ENCODE measurements at places on chromosomes 11 and 22. TPM values are rescaled to one million over a fixed set of nuclear protein-coding genes. Genes with fewer than 3 reads are reported as not detected.

DNA sequence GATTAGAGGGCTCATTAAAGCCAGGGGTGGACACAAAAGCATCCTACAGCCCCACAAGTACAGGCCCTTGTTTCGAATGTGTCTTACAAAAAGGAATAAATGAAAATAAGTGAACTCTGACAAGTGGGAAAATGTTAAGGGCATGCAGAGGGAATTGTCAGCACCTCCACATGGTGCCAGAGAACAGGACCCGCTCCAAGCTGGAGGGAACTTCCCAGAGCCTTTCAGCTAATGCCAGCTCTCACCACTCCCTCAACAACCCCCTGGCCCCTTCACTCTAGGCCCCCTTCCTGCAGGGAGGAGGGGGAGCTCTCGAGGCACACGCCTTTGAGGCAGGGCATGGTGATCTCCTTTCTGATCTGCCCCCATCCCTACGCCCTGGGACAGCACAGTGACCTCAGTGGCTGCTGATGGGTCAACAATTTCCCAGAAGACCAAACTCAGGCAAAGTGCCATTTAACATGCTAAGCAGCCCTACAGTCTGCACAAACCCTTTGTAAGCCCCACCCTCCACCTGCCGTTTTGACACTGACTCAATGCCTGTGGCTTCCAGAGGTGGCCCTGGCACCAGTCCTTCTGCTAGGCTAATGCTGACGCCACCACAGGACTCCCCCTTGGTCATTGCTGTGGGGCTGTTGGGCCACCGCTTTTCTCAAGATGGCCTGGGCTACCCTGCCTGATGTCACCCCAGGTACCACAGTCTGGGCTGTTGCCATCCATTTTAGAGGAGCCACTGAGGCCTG, 12.5 kb upstream of the CHST1 start:
- no peak for DNase-seq

GRCh38 chr22:47371263-47372090, 609.0 kb downstream of the TBC1D22A start:
- DNase-seq = peak; percentile 34

- DNase-seq = no peak
Observed at GRCh38 chr11:6681949-6682348, 1.2 kb downstream of the MRPL17 start.

- DNase-seq = no peak
Observed at GRCh38 chr11:83097429-83098075, 25.9 kb upstream of the RAB30 start.

- no peak for DNase-seq
Observed at GRCh38 chr11:81725701-81726100, 1008.0 kb downstream of the FAM181B start.

The CHRM1 gene
- not detected for total RNA-seq

The OR4D10 gene
- not detected for total RNA-seq

The RAPSN gene
- 0.76 TPM for total RNA-seq
